Lower lobe of right lung (tissue), 2 donors: ENCODE measurements at places on chromosomes 13 and 19.
A peak's percentile ranks its signal among the peaks of the same experiment; 100 is the strongest.

DNA sequence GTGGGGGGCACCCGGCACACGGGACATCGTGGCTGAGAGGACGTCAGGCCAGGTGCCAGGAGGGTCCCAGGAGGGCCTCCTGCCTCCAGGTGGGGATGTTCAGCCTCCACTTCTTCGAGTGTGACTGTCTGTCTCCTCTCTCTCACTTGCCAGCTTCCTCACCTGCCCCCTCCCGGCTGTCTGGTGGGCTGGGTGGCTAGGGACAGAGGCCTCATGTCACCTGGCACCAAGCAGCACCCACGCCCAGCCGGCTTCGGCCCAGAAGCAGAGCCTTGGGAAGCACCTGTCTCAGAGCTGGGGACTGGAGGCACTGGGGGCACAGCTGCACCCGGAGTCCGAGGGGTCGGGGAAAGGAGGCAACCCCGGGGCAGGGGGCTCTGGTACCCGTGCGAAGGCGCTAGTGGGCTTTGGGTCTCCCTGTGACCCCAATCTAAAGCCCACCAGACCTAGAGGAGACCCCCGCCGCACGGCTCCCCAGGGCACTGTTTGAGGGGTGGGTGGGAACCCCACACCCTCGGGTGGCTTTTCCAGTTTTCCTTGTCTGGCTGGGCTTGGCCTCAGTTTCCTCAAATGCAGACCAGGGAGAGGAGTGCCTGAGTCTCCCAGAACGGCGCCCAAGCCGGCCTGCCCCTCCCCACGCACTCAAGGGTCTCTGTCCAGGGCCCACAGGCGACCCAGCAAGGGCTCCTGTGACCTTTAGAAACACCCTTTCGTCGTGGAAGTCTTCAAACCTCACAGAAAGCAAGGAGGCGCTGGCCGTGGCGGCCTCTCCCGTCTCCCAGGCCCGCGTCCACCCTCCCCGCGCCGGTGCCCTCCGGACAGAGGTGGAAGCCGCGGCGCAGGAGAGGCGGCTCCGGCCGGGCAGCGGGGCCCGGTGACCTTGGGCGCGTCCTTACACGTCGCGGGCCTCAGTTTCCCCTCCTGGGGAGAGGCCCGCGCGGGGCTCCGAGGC lies 664 bp upstream of the HCN2 start:
- DNase-seq, result no peak

- no peak for DNase-seq
Measured at GRCh38 chr13:75826391-75826790, 190.3 kb downstream of the LMO7 start.

DNA sequence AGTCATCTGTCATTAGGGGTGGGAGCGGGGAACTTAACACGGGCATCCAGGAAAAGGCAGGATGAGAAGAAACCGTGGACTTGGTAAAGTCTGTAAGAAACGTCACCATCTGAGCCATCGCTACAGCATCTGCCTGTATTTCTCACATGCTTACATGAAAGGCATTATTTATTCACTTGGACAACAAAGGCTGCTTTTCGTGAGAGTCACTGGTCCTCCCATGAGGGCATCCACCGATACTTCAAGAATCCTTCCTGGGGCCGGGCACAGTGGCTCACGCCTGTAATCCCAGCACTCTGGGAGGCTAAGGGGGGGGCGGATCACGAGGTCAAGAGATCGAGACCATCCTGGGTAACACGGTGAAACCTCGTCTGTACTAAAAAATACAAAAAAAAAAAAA lies 16.1 kb downstream of the ZNF446 start:
- DNase-seq, result no peak

DNA sequence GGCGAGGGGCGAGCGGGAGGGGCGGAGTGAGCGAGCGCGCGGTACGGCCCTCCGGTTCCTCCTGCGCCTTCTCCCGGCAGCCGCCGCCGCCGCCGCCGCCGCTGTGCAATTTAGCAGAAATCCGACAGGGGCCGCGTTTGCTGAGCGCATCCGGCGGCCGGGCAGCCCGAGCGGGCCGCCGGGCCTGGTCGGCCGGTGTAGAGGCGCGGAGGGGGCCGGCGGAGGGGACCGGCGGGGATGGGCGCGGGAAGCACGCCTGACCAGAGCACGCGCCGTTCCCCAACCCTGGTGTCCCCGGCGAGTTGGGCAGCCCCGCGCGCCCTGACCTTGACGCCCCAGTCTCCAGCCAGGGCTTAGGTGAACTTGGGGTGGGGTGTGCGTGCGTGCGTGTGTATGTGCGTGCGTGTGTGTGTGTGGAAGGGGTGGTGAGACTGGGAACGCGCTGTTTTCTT lies 144.5 kb upstream of the ZNF536 start:
- DNase-seq, result peak; percentile 57

DNA sequence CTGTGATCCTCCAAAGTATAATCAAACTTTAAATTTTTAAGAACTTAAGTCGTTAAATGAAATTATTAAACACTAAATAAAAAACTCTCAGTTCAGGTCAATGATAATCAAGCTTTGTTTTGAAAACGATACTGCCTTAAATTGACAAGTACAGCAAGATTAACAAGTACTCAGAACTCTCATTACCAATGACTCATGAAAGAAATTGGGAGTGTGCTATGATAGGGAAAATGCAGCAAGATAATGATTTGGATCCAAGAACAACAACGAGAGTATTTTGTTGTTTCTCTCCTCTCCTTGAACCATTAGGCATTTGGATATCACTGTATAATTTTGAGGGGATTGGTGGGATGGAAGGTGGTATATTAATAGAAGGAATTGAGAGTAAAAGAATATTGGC lies 10.2 kb downstream of the N4BP2L2 start:
- no peak for DNase-seq

- DNase-seq, result no peak
Measured at GRCh38 chr19:42129399-42130253, 2.6 kb downstream of the POU2F2 start.

- no peak for DNase-seq
Measured at GRCh38 chr13:95643936-95644598, 439 bp downstream of the DZIP1 start.

GRCh38 chr13:47672245-47673008 lies 328.6 kb downstream of the SUCLA2 start:
- no peak for DNase-seq

GRCh38 chr19:32875428-32875827 lies 5.9 kb upstream of the SLC7A9 start:
- no peak for DNase-seq

GRCh38 chr13:95237310-95237870 lies 63.9 kb downstream of the ABCC4 start:
- DNase-seq, result peak; percentile 66

DNA sequence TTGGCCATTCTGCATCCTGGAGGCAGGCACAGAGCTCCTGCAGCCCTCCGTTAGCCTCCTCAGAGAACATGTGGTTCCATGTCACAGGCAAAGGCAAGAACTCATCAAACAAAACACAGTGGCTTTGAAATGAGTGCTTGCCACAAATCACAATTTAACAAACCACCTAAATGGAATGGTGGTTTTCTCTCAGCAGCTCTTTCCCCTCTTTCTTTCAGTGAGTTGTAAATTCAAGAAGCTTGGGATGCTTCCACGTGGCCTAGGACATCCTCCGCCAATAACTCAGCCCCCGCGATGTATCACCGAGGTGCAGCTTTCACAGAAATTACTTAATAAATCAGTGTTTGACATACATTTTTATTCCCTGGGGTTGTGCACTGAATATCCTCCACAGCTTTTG lies 65.4 kb upstream of the RFC3 start:
- no peak for DNase-seq

- no peak for DNase-seq
Measured at GRCh38 chr13:20713014-20713376, 9.5 kb downstream of the IL17D start.

- DNase-seq, result no peak
Measured at GRCh38 chr19:41294393-41294792, 15.6 kb upstream of the CCDC97 start.

DNA sequence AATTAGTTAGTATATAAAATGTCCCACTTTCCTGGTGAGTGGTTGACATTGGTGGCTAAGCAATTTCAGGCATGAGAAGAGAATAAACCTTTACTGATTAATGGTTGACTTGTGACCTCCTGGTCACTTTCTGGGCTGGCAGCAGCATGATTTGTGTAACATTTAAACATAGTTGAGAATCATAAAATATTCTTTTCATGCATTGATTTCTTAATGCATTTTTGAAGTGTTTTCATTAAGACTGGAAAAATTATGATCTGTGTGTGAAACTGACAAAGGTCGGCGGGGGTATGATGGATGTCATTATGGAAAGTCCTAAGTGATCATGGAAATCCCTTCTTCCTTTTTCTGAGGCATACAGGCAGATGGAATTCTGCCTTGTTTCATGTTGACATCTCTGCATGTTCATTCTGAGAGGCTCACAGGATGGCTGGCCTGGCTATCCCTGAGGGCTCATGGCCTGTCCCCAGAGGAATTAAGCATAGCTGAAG lies 98.7 kb upstream of the RNF113B start:
- no peak for DNase-seq

DNA sequence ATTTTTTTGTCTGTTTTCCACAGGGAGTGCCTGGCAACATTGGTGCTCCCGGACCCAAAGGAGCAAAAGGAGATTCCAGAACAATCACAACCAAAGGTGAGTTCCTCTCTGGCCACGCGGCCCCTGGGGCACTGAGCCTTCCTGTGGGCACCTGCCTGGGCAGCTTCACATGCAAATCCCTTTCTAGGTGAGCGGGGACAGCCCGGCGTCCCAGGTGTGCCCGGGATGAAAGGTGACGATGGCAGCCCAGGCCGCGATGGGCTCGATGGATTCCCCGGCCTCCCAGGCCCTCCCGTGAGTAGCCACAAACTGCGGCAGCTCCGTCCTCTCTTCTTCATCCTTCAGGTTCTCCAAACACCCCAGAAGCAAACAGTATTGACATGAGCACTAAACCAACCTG lies 99.4 kb downstream of the RAB20 start:
- DNase-seq, result peak; percentile 45

- DNase-seq, result no peak
Measured at GRCh38 chr13:51821606-51822005, 17.6 kb upstream of the DHRS12 start.

DNA sequence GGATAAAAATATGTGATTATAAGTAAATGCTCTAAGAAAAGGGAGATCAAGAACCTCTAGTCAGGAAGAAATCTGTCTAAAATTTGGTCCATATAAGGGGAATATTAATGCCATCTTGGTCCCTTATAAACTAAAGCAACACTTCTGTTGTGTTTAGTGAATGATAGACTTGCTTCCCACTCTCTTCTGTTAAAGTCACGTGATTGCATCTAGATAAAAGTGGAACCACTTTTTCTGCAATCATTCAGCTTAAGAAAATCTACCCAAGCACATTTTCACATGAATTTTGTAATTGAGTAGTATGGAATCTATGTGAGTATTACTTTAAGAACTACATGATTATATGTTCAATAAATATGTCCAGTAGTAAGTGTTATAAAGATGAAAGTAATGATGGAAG lies 782.9 kb upstream of the MIR17HG start:
- no peak for DNase-seq

GRCh38 chr19:40006273-40006691 lies 9.4 kb downstream of the ZNF546 start:
- no peak for DNase-seq

DNA sequence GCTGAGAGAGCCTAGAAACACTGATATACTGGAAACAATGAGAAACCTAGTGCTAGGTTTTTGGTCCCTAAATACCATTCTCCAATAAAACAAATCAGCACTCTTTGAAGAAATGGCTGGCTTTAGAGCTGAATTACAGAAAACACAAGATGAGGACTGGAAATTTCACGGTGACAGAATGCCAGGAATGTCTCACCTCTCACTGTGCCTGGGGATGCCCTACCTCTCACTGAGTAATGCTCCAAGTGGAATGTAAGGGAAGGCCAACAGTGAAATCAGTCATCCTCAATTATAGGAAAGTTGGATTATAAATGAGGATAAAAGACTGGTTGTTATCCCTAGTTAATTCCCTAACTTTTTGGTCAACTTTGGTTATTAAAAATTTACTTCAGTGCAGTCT lies 259.0 kb downstream of the NALCN start:
- DNase-seq, result no peak

DNA sequence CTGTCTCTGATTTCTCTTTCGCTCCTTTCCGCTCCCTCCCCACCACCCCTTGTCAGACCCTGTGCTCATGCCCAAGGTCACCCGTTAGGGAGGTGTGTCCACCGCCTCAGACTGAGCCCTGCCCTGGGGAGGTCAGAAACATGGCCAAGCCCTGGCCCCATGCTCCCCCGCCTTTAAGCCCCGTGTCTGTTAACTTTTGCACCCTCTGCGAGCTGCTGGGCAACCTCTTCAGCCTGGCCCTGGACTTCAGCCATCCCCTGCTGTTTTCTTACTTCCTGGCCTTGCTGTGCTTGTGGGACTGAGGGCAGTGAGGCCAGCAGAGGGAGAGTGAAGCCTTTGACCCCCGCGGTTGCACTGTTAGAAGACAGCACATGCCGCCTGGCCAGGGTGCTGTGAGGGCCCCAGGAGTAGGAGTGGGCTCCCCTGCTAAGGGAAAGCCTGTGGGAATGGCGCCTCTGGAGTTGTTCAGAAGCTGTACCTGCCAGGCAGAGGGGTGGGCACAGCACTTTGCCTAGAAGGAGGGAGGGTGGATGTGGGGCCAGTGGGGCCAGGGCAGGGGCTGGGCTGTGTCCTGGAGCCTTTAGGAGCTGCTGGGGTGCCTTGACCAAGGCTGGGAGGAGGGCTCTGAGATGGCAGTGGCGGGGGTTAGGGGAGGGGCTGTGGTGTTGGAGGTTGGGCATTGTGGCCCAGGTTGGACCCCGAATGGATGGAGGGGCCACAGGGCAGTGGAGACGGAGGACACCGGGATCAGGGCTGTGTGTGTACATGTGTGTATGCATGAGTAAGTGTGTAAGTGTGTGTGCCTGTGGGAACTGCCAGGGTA lies 7.9 kb downstream of the UPF1 start:
- DNase-seq, result no peak

GRCh38 chr13:99432609-99433542 lies 68.4 kb upstream of the TM9SF2 start:
- peak; percentile 75 for DNase-seq

- DNase-seq, result no peak
Measured at GRCh38 chr13:31476753-31477152, 262.6 kb upstream of the RXFP2 start.

DNA sequence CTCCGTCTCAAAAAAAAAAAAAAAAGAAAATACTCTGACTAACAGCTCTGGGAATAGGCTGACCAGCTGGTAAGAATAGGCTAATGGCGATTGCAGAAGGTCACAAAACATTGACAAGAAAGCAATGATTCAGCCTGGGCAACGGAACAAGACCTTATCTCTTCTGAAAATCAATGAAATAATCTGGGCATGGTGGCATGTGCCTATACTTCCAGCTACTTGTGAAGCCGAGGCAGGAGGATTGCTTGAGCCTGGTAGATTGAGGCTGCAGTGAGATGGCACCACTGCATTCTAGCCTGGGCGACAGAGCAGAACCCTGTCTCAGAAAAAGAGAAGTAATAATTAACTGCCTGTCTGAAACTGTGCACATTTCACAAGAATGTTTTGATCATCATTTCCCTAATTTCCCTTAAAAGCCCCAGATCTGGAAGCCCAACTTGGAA lies 18.8 kb upstream of the MTRF1 start:
- DNase-seq, result no peak
